Left lung (tissue), 14 donors: ENCODE measurements at places on chromosomes 1 and 21.

- no peak for DNase-seq
Measured at GRCh38 chr1:228065543-228066347, 16.8 kb upstream of the ARF1 start.

GRCh38 chr1:105023719-105024118 is 1274.0 kb downstream of the AMY1C start:
- no peak for DNase-seq

DNA sequence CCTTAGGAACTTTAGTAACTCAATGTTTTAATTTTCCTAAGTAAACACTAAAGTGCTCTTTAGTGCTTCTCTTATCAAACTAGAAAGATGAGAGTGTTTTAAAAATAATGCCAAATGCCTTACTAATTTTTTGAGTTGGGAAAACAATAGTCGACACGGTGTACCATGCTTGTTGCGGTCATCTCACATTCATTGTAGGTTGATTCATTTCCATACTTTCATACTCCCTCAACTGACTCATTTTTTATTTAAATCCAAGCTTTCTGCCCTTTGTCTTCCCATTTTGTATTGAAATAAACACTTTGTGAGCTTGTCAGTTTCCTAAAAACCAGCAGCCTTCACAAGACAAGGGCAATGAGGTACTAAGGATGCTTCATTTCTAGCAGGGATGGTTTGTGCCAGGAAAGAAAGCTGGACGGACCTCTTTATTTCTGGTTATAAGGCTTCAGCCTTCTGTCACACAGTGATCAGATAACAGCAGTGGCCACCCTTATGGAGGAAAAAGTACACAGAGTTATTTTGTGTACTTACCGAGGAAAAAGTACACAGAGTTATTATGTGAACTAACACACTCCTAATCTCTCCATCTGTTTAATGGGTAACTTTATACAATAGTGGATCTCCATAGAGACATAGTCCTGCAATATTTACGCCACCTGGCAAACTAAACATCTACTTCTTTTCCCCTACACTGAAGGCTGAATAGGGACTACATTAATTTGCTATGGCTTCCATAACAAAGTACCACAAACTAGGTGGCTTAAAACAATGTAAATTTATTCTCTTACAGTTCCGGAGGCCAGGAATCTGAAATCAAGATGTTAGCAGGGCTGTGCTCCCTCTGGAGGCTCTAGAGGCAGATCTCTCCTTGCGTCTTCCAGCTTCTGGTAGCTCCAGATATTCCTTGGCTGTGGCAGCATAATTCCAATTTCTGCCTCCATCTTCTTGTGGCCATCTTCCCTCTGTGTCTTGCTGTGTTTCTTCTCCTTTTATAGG is 13.0 kb upstream of the CCDC190 start:
- DNase-seq, result no peak

DNA sequence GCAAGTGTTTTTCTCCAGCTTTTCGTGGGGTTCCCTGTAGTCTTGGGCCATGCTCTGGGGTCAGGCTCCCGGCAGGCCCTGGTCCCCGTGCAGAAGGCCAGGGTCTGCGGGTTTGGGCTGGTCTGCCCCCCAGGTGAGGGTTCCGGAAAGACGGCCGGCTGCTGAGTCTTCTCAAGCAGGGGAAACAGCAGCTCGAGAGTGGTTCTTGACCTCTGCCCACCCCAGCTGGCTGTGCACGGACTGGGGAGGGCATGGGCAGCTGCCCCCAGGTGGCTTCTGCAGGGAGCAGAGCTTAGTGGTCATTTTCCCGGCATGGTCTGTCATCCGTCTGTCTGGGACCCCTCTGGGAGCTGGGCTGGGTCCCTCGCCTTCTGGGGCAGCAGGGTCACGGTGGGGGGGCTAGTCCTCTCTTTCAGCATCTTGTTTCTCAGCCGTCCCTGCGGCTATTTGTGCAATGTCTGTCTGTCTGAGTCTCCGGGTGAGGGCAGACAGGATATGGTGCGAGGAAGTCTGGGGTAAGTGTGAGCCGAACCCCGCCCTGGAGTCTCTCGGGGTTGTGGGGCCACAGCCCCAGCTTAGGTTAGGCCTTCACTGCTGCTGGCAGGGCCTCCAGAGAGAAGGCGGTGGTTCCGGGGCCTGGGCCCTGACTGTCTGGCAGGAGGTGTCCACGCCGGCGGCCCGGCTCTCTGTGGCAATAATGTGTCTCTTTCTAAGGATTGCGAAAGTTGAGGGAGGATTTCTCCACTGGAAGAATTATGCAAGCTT is 6.1 kb downstream of the SKI start:
- DNase-seq, result peak; percentile 99

DNA sequence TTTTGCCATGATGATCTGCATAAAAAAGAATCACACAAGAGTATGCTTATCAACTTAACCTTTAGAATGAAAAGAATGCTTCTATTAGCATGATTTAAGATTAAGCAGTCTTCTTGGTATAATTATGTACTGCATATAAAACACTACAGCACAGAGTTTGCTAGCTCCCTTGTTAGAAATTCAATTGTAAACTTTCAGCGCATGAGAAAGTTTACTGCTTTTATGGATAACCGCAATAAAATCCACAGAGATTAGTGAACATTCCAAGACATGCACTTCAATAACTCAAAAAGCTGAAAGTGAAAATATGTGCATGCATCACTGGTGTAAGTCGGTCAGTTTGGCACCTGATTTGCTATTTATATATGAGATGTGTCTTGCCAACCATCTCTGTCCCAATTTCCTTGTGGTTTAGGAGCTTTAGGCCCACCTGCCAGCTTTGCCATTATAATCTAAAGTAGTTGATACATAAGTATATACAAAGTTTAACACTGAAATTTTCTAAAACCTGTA is 16.9 kb downstream of the CCT8 start:
- no peak for DNase-seq

DNA sequence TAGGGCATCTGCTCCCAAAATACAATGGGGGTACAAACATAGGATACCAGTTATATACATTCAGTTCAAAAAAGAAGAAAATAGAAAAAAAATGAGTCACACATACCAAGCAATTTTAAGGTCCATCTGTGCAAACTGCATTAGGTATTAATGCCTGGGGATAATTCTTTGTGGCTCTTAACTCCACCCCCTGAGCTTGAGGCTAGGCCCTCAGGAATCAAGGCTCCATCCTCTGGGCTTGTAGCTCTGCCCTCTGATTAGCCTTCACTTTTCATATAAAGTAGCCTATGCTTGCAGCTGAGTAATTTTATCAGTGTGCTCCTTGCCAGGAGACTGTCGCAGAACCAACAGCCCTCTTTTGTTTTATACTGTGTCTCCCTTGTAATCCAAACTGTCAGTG is 69.9 kb upstream of the BACE2 start:
- no peak for DNase-seq

DNA sequence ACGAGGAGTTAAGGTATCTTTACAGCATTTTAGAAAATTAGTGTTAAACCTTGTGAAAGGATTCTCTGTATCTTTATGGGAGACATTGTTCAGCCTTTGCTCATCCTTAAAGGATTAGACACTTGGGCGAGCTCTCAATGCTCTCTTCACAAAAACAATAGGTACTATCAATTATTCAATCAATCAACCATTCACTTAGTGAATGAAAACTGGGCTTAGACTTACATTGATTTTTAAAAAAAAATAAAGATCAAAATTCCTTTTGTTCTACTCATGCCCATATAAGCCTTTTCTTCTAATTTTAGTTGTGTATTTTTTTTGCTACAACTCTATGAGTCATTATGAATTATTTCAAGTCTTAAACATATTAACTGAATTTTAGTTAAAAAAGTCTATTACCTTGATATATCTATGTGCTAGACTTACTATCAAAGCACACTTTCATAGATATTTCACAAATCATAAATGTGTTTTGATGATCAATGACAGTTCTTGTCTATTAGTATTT is 181.2 kb downstream of the DPYD start:
- no peak for DNase-seq

GRCh38 chr1:103788377-103788776 is 38.7 kb downstream of the AMY1C start:
- DNase-seq, result no peak

- DNase-seq, result no peak
Measured at GRCh38 chr1:119293797-119294196, 74.8 kb upstream of the HAO2 start.

- DNase-seq, result no peak
Measured at GRCh38 chr1:157965584-157965983, 27.9 kb upstream of the KIRREL1 start.

- peak; percentile 7 for DNase-seq
Measured at GRCh38 chr1:33685256-33685655, 178.6 kb upstream of the HMGB4 start.
